ENCODE measurements at places on chromosomes 7 and 10.

- no peak for DNase-seq
Observed at GRCh38 chr10:127431525-127431924, 117.6 kb upstream of the NPS start.

DNA sequence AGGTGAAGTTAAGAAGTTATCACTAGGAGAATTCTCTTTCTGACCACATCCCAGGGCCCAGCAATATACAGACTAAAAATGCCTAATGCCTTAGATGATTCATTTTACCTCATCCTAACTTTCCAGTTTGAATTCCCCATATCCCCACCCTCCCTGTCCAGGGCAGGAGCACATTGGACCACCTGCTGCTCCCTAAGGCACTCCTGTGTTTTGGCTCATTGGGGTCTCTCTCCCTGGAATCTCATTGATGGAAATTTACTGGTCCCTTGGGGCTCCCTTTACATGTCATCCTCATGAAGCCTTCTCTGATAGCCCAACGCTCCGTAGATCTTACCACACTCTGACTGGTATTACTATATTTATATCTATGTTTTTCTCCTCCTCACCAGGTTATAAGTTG is 2.7 kb downstream of the IL2RA start:
- DNase-seq, result no peak

DNA sequence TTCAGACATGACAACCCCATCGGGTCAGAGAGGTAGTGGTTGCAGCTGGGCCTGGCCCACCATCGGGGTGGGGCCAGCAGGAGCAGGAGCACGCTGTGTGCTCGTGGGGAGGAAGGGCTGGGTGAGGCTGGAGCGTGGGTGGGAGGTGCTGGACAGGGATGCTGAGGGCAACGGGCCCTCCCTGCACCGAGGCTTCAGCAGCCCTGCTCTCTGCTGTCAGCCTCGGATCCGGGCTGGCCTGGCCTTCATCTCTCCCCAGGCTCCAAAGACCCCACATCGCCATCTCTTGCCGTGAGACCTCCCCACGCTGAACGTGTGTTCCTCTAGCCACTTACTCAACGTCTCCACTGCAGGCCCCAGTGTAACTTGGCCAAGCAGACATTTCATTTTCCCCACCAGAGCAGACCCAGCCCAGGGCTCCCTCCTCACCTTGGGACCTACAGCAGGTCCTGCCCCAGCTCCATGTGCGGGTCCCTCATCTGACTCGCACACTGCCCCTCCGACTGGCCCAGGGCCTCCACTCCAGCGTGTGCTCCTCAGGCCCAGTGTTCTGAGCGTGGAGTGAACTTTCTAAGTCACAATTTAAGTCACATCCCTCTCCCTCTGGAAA is 462.4 kb downstream of the DNAJB6 start:
- DNase-seq, result no peak

DNA sequence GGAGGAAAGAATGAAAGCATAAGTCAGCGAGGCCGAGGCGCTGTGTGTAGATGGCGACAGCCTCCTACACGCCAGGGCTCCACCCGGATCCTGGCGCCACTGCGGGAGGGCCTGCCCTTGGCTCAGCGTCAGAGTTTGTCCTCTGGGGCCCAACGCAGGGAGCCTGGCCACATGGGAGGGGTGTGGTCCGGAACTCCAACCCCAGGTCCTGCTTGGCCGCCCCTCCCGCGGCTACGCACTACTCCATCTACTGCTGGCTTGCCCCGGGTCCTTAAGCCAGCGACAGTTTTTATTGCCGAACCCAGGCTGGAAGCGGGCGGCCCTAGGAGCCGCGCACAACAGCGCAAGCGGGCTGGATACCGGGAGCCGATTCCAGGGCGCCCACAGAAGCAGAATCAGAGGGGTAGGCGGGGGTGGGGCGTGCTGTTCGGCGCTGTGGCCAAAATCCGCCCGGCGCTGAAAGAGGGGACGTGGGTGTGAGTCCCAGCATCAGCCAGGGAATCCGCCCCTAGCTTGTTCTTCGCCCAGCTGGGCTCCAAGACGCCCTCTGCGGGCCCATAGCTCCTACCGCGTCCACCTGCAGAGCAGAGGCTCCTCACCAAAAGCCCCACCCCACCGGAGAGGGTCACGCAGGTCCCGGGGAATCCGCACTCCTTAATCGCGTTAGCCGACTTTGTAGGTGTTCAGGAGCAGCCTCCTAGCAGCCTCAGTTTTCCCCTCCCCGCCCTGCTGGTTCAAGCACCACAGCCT is 4.5 kb downstream of the KAZALD1 start:
- peak; percentile 24 for DNase-seq

DNA sequence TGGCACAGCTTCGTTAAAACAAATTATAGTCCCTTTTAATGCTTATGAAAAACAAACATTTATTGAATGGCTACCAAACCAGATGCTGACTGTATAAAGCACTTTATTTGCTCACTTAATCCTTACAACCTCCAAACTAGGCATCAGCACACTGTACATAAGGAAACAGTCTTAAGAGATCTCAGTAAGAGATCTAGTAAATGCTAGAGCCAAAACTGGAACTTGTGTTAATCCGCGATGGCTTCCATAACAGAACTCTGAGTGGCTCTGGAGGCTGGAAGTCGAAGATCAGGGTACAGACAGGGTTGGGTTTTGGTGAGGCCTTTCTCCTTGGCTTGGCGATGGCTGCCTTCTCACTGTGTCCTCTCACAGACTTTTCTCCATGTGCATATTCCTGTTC is 27.0 kb downstream of the PDZD8 start:
- DNase-seq, result no peak

GRCh38 chr10:24453973-24454372 is 245.0 kb downstream of the KIAA1217 start:
- DNase-seq, result no peak

DNA sequence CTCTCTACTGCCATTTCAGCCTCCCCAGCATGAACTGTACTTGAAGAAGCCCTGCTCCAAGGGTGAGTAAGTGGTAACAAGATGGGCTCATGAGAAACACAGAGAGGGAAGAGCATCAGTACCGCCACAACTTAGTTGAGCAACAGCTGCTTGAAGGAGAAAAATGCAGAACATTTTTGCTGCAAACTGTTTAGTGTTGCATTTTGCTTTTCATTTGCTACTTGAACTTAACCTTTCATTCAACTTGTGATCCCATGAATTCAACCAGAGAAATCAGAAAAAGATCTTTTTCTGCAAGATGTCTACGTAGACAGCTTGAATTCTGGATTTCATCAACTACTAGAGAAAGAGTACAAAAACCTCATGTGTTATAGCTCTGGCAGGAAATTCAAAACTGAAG is 40.7 kb downstream of the ANK3 start:
- DNase-seq, result no peak

GRCh38 chr7:131221061-131221460 is 106.6 kb upstream of the MKLN1 start:
- DNase-seq, result no peak

- DNase-seq, result no peak
Observed at GRCh38 chr10:30671026-30671616, 41.6 kb upstream of the LYZL2 start.

DNA sequence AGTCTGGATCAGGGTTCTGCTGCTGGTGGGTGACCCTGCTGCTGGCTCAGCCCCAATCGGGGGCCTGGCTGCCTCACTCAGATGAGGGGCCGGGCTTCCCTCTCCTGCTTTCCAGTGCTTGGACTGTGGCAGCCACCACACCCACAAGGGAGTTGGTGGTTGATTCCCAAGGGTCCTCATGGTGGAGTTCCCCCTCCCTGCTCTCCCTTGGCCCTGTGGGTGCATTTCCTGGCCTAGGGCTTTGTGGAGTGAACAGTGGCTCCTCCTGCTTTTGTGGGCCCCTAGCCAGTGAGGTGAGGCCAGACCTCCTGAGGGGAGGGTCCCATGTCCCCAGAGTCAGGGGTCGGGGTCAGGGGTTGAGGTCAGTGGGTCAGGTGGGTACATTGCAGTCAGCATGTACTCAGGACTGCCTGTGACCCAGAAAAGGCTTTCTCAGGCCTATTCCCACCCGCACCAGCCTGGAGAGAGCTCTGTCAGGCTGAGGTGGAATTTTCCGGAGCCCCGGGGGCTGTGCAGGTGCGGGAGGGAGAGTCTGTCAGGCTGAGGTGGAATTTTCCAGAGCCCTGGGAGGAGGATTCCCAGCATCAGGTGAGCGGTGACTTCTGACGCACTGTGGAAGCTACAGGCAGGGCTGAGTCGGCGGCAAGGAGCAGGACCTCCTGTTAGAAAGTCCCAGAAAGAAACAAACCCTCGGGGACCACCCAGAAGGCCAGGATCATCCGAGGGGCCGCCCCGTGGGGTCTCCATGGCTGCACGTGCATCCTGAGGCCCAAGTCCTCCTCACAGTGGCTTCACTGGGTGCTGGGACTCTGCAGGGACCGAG is 94.4 kb upstream of the INSIG1 start:
- no peak for DNase-seq

DNA sequence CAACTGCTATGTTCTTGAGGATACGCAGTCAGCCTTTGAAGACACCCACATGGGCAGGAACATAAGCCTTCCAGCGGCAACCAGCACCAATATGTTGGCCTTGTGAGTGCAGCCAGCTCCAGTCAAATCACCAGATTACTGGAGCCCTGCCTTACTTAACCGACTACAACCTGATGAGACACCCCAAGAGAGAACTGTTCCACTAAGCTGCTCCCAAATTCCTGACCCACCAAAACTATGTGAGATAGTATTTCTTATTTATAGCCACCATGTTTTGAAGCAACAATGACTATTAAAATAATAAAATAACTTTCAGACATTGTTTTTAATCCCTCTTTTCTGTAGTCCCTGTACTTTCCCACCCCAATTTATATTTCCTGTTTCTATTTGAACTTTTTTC is 179.6 kb downstream of the ADK start:
- no peak for DNase-seq

- DNase-seq, result no peak
Observed at GRCh38 chr7:133795068-133795665, 332.0 kb upstream of the LRGUK start.

GRCh38 chr7:6027806-6028365 is 3.3 kb upstream of the ANKRD61 start:
- DNase-seq, result no peak

DNA sequence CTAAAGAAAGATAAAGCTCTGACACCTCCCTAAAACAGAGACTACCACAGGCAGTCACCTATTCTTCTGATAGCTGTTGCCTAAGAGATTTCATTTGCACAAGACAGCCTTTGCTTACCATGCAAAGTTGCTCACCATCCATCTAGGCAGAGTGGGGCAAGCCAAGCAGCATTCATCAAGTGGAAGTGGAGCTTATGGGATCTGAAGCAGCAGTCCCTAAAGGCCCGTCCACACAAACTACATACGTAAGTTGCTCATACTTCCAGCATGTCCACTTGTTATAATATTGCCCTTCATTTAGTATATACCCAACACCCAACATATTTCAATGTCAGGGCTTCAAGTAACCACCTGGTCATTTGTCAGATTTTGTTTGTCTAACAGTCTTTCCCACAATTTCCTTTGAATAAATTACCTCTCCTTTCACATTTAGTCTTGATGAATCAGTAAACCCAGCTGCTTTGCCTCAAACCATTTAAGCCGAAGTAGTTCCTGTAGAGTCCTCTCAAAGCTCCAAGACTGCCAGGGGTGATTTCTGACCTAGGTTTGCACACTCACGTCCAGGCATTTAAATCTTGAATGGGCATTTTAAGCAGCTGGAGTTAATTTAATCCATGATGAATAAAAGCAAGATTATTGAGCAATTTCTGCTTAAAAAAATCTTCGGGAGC is 67.9 kb downstream of the ATAD1 start:
- DNase-seq, result no peak

- DNase-seq, result no peak
Observed at GRCh38 chr10:73364964-73365363, 6.3 kb upstream of the CFAP70 start.

GRCh38 chr7:74230446-74231231 is 20.8 kb downstream of the LAT2 start:
- DNase-seq, result no peak

DNA sequence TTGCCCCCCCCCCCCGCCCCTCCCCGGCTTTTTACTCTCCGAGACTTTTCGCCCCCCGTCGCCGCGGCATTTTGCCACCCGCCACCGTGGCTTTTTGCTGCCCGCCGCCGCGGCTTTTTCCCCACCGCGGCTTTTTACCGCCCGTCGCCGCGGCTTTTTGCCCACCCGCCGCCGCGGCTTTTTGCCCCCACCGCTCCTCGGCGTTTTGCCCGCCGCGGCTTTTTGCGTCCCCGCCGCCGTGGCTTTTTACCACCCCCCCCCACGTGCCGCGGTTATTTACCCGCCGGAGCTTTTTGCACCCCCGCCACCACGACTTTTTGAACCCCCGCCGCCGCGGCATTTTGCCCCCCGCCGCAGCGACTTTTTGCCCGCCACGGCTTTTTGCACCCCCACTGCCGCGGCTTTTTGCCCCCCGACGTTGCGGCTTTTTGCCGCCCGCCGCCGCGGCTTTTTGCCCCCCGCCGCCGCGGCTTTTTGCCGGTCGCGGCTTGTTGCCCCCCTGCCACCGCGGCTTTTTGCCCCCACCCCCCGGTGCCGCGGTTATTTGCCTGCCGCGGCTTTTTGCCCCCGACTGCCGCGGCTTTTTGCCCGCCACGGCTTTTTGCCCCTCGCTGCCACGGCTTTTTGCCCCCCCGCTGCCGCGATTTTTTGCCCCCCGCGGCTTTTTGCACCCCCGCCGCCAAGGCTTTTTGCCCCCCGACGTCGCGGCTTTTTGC is 461.1 kb downstream of the ZNF33B start:
- DNase-seq, result no peak

DNA sequence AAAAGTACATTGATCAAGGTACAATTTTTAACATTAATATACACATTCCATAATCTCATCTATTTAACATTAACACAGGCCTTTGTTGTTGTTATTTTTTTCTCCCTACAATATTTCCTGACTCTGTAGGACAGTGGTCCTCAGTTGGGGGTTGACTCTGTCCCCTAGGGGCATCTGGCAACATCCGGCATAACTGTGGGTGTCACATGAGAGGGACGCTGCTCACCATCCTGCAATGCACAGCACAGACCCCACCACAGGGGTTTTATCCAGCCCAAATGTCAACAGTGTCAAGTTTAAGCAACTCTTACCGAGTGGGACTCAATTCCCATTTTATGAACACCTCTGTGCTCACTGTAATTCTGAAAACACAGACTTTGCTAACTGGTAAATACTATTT is 8.8 kb downstream of the IDI1 start:
- DNase-seq, result no peak

GRCh38 chr10:89171263-89171872 is 35.7 kb downstream of the CH25H start:
- no peak for DNase-seq

- no peak for DNase-seq
Observed at GRCh38 chr10:54905578-54906192, 104.7 kb upstream of the PCDH15 start.

Data from activated CD4-positive, alpha-beta T cell treated with anti-CD3 and anti-CD28 coated beads for 1 hour (primary cell).